ENCODE measurements at places on chromosomes 13 and 19.
A peak's percentile ranks its signal among the peaks of the same experiment; 100 is the strongest.

GRCh38 chr13:88136098-88136790 is 465.1 kb downstream of the SLITRK5 start:
- no peak for DNase-seq

DNA sequence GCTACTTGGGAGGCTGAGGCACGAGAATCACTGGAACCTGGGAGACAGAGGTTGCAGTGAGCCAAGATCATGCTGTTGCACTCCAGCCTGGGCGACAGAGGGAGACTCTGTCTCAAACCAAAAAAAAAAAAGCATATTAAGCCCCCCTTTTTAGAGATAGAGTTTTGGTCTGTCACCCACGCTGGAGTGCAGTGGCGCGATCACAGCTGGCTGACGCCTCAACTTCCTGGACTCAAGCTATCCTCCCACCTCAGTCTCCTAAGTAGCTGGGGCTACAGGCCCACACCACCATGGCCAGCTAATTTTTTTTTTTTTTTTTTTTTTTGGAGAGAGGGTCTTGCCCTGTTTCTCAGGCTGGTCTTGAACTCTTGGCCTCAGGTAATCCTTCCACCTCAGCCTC is 34.2 kb upstream of the MAP3K10 start:
- no peak for DNase-seq

GRCh38 chr13:95360464-95361097 is 59.3 kb upstream of the ABCC4 start:
- DNase-seq = no peak

DNA sequence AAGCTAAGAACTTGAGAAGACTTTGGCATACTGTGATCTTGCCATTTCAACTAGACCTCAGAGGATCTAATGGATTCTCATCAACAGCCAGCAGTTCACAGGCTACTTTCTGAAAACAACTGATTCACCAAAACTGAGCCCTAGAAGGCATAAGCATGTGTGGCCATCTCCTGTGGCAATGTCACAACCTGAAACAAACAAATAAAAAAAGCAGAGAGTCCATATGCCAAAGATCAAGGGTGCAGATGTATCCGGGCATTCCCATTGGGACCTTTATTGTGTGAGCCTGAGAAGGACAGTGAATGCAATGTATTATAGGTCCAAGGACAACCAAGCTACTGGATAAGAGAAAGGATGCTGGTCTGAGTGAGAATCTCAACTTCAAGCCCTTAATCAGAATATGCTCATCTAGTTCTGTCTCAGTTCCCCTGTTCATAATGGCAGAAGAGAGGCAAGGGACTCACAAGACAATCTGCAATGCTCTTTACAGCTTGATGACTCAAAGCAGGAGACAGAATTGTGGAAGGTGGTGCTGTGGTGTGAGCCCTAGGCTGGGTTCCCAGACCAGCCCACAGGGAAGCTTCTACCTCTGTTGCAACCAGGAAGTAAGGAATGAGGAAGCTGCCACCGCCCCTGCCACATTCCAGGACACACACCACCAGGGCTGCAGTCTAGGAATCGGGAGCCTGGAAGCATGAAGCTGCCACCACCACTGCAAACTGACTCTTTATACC is 133.7 kb downstream of the RAP2A start:
- DNase-seq = peak; percentile 39

- no peak for DNase-seq
Observed at GRCh38 chr13:48687249-48687648, 33.5 kb downstream of the CYSLTR2 start.

DNA sequence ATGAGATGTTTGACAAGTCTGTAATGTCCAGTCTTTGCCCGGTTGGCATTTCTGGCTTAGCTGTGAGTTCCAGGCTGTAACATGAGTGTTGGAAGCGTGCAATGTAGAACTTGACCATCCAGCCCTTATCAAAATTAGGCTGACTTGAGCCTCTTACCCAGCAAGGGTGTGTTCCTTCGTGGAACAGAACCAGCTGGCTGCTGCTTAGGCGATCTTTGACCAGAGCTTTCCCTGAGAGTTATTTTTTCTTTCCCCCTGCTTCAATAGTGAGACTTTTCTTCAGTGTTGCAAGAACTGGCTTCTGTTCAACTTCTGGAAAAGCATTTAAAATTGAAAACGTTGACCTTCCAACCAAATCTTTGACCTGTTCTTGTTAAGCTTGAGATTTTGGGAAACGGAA is 6.5 kb downstream of the TNFSF13B start:
- DNase-seq = no peak

DNA sequence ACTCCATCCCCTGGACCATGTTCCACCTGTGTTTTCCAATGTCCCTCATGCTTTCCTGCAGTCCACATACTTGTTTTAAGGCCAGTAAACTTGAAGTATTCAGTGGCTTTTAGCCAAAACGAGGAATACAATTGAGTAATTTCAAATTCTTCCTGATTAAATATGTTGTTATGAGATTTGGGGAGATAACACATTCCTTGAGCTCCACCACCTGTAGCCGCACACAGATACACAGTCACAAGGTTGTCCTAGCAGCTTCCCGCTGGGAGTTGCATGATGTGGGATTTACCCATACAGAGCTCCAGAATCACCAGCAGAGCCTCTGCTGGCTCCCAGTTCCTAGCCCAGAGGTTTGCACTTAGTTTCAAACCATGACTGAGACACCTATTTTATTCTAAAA is 53.6 kb upstream of the FRY start:
- no peak for DNase-seq

DNA sequence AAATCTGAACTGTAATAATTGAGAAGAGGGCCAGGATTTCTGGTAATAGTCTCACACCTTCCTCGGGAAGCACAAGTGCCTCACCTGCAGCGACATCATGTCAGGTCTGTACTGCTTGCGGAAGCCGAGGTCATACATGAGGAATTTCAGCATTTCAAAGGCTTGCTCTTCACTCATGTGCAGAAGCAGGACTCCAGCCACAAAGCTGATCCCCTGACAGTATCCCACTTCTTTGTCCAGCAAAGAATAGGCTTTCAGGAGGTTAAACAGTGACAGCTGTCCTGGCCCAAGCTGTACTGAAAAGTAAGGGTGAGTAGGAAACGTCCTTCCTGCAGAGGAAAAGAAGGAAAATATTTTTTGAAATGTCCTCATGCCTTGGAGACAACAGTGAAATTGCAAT is 182.7 kb downstream of the TBC1D4 start:
- no peak for DNase-seq

GRCh38 chr13:97749174-97749573 is 204.3 kb upstream of the IPO5 start:
- DNase-seq = no peak

GRCh38 chr13:36910545-36910944 is 9.5 kb downstream of the SMAD9 start:
- DNase-seq = no peak

GRCh38 chr19:16351133-16351809 is 26.6 kb downstream of the KLF2 start:
- peak; percentile 78 for DNase-seq

GRCh38 chr13:30796631-30797601 is 61.6 kb downstream of the ALOX5AP start:
- peak; percentile 68 for DNase-seq

All from suppressor macrophage treated with lipopolysaccharide for 1 hour (primary cell).